ENCODE measurements at places on chromosomes 3 and 15.

GRCh38 chr3:54235998-54236397 is 113.6 kb downstream of the CACNA2D3 start:
- no peak for DNase-seq

DNA sequence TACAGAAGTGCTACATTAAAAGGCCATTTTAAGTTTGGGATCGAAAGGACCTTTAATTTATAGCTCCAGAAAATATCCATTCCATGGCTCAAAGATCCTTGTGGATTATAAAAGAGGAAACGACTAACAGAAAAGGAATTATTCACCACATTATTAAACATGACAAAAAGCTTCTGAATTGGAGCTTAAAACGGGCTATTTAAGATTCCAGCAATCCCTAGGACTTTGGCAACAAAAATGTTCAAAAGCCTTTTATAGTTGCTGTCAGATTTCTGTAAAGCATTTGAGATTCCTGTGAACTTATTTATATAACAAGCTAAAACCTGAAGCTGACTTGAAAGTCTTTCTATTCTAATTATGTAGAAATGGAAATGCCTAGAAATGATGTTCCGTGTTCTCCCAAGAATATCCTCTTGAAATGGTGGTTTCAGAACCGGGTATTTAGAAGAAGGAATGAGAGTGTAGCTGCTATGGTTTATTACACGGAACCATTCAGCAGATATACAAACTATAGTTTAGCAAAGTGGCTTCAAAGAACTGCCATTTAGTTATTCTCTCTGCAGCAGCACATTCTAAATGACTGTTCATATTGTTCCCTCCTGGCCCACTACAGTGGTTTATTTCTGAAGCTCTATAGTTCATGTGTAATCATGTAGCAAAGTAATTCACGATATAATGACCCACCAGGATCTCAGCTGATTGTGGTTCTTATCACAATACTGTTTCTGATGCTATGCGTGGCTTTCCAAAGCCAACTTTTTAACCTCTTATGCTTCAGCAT is 961.7 kb downstream of the FHIT start:
- peak; percentile 35 for DNase-seq

GRCh38 chr3:124221422-124221821 is 229.5 kb upstream of the ROPN1 start:
- no peak for DNase-seq

DNA sequence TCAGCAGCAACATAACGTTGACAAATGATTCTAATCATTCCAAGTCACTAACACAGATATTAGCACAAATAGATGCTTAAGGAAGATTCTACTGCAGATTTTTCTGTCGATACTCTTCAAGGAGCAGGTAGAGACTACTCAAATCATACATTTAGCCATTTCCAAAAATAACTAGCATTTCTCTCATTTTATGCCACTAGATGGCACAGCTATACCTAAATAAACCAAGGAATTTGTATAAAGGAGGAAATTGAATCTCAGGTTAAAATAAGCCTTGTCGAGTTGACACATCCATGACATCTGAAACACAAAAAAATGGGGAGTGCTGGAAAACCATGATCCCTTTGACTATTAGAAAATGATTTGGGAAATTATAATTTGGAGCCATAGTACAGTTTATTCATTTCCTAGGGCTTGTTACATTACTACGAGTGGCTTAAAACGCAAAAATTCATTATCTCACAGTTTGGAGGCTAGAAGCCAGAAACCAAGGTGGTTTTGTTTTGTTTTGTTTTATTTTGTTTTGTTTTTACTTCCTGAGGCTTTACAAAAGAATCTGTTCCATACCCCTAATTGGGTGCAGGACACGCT is 59.5 kb upstream of the STRIT1 start:
- DNase-seq, result peak; percentile 67

GRCh38 chr3:122776675-122777468 is 16.8 kb downstream of the HSPBAP1 start:
- no peak for DNase-seq

DNA sequence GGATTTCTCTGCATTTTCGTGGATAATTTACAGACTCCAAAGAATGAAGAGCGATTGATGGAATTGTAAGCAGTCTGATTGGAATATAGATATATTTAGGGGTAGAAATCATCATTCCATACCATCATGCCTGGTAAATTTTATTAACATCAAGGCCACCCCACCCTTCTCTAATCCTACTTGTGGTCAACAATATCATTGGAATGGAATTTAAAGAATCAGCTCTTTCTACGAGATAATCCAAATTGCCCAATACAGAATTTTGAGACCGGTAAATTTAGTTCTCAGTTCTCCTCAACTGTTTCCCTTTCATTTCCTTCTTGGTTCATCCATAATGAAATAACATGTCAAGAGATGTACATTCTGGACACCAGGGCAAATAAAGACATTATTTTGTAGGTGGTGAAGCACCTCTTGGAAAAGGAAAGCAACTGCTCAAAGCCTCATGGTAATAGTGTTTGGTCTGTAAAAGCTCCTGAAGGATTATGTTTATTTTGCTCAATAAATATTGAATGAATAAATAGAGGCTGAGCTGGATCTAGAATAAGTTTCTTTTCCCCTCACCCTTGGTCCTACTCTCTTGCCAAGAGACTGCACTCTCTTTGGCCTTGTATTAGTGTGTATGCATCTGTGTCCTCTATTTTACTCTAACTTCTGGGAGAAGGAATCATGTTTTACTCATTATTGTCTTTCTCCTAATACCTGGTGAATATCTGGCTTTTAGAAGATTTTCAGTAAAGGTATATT is 133.7 kb upstream of the BCL6 start:
- peak; percentile 71 for DNase-seq

GRCh38 chr15:77733579-77734300 is 101.0 kb upstream of the LINGO1 start:
- no peak for DNase-seq

- DNase-seq, result peak; percentile 16
Observed at GRCh38 chr3:24387493-24387892, 107.2 kb downstream of the THRB start.
